Stimulated activated CD8-positive, alpha-beta memory T cell treated with anti-CD3 and anti-CD28 coated beads, Interleukin-15, amount 100 ng/mL, for 48 hours (primary cell): ENCODE measurements at places on chromosomes 1 and 21.

DNA sequence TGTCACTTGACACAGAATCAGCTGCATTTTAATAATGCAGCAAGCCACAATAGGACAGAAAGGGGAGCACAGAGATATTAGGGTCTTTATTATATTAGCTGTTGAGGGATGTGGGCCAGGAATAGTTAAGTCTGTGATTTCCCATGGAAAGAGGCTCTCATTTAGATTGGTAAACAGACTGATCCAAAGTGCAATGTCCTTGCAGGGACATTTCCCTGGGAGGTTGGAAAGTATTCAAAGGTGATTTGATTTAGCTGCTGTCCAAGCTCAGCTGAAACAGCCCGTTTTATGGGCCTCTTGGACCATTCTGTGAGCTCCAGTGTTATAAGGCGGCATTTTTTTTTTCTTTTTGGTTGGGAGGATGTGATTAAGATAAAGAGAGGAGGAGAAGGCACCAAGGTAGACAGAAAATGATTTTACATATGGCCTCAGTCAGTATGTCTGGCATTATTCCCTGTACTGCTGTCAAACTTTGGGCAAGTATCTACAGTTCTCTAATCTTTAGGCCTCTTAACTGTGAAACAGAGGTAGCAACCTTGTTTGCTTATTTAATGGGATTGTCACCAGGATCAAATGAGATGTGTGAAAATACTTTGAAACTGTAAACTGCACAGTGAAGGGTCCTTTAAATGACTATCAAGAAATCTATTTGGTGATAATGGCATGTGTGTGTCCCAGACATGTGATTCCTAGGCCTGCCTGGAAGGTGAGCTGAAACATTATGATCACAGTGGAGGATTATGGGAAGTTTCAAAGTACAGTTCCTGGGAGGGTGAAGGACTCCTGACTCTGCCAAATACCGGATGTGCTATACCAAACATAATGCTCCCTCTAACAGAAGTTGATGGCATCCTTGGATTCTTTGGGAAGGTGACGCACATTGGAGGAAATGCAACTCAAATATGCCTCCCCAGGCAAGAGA is 62.2 kb downstream of the NOS1AP start:
- DNase-seq: no peak

DNA sequence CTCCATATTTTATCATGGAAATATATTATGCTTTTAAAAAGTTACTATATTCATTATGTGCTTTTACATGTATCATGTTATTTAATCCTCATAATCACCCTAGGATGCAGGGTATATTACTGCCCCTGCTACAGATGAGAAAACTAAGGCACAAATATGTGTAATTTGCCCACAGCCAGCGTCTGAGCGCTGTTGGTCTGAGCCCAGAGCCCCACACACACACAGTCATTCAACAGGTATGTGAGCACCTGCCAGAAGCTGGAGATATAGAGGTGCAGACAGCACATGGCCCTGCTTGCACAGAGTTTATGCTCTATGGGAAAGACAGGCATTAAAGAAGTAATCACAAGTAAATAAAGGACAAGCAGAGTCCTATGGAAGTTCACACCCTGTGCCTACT is 49.8 kb upstream of the SEC16B start:
- DNase-seq: no peak

DNA sequence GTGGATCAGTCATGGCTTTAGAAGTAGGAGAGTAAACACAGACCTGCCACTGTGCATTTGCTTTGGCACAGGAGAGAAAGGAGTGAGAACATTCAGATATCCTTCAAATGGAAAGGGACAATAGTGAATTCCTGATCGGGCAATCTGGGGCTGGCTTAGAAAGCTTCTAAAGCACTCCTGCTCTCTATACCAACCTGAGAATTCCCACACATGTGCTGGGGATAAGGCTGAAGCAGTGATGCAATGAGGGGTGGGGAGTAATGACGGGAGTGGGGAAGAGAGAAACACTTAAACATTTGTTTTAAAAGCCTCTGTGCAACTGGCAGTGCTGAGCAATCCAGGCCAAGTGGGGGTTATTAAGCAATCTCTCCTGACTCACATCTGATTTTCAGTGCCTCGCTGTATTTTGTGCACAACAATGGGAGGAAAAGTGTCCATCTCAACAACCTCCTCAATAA is 108.8 kb downstream of the KIAA0319L start:
- no peak for DNase-seq

- DNase-seq: no peak
Observed at GRCh38 chr1:32743380-32744070, 41.0 kb upstream of the SYNC start.

DNA sequence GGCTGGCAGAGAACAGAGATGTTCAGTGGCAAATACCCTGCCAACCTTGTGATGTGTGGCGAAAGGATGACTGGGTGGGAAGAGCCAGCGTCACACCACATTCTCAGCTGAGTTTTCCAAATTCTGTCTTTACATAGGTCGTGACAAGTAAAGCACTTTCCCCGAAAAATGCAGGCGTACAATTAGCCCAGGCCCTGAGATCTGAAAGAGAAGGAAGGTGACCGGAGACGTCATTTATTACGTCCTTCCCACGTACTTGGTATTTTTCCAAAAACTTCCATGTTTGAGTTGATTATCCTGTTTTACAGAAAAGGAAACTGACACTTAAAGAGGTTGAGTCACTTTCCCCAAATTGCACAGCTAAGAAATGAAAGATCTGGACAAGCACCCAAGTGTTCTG is 413.3 kb downstream of the PRDM2 start:
- DNase-seq: no peak

DNA sequence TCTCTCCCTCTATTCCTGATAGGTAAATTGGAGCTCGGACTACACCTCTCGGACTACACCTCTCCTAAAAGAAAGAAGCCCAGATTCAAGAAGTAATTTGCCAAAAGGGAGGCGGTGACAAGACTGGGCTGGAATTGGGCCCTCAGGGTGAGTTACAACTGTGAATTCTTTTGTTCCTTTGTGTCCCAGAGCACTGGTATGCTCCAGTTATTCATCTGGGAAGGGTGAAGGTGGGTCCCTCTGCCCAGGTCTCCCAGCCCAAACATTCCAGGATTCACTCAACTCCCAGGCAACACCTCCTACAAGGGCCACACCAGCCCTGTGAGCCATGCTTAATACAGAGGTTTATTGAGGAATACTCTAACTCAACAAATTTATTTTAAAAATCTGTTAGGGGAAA is 69.2 kb downstream of the LMX1A start:
- no peak for DNase-seq

- no peak for DNase-seq
Observed at GRCh38 chr1:207904391-207904790, 6.5 kb downstream of the CD34 start.

GRCh38 chr1:156675210-156676113 is 1.7 kb downstream of the NES start:
- no peak for DNase-seq

GRCh38 chr21:37974081-37974480 is 57.8 kb upstream of the KCNJ6 start:
- no peak for DNase-seq

- DNase-seq: no peak
Observed at GRCh38 chr1:62601457-62601856, 4.1 kb downstream of the ANGPTL3 start.

DNA sequence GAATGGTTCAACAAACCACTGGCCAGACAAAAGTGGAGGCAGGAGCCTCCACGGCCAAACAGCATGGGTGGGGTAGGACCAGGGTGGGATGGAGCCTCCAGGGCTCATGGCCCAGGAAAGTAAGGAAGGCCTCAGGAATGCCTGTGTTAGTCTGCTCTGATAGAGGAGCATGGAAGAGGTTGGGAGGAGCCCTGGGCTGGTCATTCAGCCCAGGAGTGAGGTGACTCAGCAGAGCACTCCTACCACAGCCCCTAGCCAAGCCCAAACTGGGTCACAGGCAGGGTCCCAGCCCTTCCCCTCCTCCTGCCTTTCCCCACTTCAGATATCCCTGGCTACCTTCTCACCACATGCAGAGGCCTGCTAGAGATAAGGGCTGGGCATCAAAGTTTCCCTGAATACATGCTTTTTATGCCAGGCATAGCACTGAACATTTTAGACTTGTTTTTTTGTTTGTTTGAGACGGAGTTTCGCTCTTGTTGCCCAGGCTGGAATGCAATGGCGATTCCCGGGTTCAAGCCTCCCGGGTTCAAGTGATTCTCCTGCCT is 3.1 kb upstream of the SHISA4 start:
- no peak for DNase-seq

- DNase-seq: peak; percentile 21
Observed at GRCh38 chr1:240611619-240612480, at the start of gene GREM2. GREM2 (minus strand) TSS chr1:240612155; CDS start chr1:240493475, 118,680 bp downstream.

DNA sequence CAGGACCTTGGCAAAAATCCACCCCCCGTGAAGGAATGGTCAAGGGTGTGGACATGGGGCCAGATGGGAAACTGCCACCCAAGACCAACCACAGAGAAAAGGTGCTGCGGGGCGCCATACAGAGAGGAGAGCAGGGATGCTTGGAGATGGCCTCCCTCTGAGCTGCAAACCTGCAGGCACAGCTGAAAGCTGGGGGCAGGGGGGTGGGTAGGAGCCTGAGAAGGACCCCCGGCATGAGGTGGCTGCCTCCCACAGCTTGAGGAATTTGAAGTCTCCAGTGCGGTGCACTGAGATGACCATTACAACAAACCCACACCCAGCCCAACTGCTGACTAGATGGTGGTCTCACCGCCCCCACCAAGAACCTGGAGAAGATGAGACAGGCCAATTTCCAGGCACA is 84.8 kb downstream of the WDR4 start:
- DNase-seq: no peak
